ENCODE measurements at places on chromosomes 7 and 10.

GRCh38 chr10:62738916-62739315 lies 65.6 kb upstream of the ADO start:
- no peak for DNase-seq

DNA sequence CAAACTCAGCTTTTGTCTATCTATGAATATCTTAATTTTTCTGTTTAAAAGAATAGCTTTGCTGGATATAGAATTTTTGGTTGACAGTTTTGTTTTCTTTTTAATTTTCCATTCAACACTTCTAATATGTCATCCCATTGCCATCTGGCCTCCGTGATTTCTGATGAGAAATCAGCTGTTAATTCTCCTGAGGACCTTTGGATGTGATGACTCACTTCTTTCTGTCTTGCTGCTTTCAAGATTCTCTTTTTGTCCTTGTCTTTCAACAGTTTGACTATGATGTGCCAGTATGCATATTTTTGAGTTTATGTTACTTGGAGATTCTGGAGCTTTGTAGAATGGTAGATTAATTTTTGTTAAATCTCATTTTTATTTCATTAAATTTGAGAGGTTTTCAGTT lies 38.4 kb downstream of the ZNF518A start:
- DNase-seq: no peak

- DNase-seq: no peak
Observed at GRCh38 chr10:58773944-58774343, 261.3 kb downstream of the BICC1 start.

DNA sequence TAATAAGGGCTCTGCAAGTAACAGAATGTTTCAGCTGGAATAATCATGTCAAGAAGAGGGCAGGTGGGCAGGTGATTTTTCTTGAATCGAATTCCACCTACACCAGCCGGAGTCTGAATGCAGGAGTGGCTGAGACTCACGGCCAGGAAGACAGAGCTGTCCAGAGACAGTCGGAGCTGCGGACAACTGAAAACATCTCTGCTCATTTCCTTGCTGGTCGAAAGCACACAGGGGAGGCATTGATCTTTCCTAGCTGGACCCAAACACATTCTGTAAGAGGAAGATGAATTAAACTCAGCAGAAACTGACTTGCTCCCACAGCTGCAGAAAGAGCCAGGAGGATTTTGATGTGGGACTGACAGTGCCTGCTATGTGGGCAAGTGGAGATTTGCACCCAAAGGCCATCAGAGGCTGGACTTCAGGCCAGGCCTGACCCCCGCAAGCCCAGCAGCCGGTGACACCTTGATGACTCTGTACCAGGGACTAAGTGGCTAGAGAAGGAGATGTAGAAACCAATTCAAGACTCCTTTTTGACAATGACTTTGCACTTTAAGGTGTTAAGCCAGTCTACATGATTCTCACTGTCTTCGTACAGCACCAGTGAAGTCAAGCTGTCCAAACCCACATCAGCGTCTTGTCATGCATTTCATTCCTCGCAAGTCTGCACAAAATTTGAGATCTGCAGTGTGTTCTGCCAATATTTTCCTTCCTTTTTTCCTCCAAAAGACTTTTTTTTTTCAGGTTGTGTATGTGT lies 169.4 kb downstream of the TEX36 start:
- DNase-seq: no peak

GRCh38 chr7:128395748-128396147 lies 14.0 kb downstream of the IMPDH1 start:
- no peak for DNase-seq

DNA sequence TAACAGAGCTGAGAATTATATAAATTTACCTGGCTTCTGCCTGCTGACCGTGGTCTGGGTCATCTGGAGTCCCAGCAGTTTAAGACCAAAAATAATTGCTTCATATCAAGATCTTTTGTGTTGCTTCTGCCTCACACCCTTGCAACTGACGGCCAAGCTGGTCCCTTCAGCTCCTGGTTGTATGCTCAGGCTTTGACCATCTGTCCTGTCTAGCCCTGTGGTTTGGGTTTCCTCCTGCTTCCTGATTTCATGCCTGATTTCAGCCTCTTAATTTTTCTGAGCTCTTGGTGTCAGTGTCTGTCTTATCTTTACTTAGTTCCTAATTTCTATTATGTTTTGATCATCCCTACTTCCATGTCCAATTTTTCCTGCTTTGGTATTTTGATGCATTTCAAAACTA lies 87.9 kb upstream of the PLXDC2 start:
- DNase-seq: no peak

GRCh38 chr7:79376299-79377025 lies 77.0 kb downstream of the MAGI2 start:
- DNase-seq: no peak

DNA sequence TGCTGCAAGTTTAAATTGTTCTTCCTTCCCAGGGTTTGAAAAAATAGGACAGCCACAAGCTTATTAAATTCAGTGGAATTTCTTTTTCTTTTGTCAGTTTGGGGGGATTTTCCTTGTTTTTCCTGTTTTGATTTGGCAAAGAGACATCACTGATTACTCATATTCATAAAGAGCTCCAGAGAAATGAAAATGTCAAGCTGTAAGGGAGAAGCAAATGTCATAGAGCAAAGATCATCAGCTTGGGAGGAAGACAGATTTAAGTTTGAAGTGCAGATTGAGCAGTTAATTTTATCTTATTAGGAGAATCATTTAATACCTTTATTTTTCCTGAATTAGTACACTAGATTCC lies 255.8 kb upstream of the PHYHIPL start:
- DNase-seq: no peak

- DNase-seq: no peak
Observed at GRCh38 chr7:139861803-139862202, 32.7 kb downstream of the TBXAS1 start.

GRCh38 chr7:26507108-26507987 lies 215.7 kb downstream of the SNX10 start:
- no peak for DNase-seq

GRCh38 chr7:138001529-138002095 lies at the start of gene CREB3L2:
CREB3L2 (minus strand) TSS chr7:138002086; CDS start chr7:138001705, 381 bp downstream.
- peak; percentile 64 for DNase-seq

GRCh38 chr10:131742500-131742951 lies 158.3 kb upstream of the PPP2R2D start:
- no peak for DNase-seq

GRCh38 chr10:48509974-48510692 lies 94.7 kb downstream of the ARHGAP22 start:
- no peak for DNase-seq

GRCh38 chr7:117445206-117445605 lies 17.9 kb upstream of the ASZ1 start:
- DNase-seq: no peak

GRCh38 chr7:151754142-151754590 lies 122.7 kb downstream of the PRKAG2 start:
- peak; percentile 27 for DNase-seq

- DNase-seq: no peak
Observed at GRCh38 chr7:71615017-71615416, 483.1 kb downstream of the GALNT17 start.

DNA sequence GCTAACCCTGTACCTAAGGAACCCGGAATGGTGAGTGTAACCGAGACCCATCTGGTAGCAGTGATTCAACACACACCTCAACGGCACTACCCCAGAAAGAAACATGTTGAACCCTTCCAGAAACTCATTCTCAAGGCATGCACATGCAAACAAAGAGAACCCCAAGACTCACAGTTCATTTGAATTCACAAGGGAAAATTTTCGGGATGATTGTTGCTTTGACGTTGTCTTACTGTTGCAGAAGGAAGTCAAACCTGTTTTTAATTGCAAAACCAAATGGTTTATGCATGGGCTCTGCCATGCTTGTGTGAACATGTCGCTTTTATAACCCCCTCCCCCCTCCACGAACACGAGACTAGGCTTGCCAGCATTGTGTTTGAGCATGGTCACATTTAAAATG lies 539.7 kb downstream of the GATA3 start:
- DNase-seq: no peak

DNA sequence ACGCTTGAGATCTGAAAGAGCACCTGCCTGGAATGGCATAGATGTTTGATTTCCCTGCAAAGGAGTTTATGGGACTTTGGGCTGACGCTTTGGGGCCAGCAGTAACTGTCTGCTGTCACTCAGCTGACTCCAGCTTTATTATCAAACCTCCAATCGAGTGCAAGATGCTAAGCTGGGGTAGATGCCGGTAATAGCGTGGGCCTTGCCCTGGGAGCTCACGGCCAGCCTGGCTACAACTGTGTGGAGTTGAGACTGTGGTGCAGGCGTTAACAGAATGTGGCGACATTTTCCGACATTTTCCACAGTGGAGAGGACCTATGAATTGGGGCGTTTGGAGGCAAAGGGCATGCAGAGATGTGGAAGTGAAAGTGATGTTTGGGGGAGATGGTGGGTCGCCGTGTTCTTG lies 1.3 kb downstream of the CHST12 start:
- no peak for DNase-seq

- no peak for DNase-seq
Observed at GRCh38 chr10:74502963-74503608, 323.3 kb upstream of the KAT6B start.

GRCh38 chr7:77757589-77757988 lies 40.6 kb downstream of the TMEM60 start:
- no peak for DNase-seq

DNA sequence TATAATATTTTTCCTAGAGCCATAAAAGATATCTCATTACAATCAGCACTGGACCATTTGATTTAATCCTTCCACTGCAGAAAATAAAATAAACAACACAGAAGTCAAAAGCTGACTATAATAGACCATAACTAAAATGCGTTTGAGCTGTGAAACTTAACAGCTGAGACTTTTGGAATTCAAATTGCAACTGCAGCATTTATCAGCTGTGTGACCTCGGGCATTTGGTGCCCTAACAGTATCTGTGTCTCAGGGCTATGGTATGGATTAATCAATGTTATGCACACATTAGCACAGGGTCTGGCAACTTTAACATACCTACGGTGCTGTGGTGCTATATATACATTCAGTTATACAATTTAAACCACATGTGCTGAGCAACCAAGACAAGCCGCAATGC lies 160.1 kb downstream of the COL28A1 start:
- DNase-seq: no peak

DNA sequence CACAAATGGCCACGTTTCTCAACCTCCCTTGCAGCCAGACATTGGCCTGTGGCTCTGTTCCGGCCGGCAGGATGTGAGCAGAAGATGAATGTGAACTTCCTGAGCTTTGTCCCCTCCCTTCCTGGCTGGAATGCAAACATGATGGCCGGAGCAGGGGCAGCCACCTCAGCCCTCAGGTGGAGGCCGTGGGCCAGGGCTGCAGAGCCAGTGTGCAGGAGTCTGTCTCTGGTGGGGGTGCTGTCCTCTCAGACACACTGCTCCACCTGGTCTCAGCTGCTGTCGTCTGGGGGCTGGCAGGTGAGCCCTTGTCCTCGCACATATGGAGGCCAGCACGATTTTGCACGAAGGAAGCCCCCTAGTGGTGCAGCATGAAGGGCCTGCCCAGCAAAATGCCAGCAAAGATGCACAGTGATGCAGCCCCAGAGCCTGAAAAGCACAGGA lies 25.3 kb upstream of the PWWP2B start:
- peak; percentile 39 for DNase-seq

GRCh38 chr7:24829787-24830186 lies 72.5 kb upstream of the GSDME start:
- DNase-seq: no peak

- DNase-seq: peak; percentile 33
Observed at GRCh38 chr10:6058682-6059475, 3.3 kb downstream of the IL2RA start.

- no peak for DNase-seq
Observed at GRCh38 chr7:153084278-153084677, 324.7 kb downstream of the ACTR3B start.

DNA sequence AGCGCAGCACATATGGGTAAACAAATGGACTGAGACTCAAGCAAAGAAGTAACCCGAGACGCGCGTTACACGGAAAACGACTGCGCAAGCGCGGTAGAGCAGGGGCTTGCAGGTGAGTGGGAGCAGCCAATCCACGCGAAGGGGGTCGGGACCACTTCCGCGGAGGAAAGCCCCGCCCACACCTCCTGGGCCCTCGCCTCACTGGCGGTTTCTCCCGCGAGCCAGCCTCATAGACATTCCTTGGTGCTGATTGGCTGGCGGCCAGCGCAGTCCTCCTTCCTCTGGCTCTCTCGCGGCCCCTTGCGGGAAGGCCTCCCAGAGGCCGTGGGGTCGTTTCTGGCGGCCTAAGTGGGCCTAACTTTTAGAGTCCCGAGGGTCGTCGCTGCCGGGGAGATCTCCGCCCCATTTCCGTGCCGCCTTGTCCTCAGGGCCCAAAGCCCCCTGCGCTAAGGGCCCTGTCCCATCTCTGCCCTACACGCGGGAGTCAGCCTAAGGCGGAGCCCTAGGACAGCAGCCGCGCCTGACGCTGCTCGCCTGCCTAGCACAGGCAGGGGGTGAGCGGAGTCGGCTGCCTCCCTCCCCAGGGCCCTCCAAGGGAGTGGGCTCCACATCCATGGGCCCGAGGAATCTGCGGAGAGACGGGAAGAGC lies 9.1 kb upstream of the FXYD4 start:
- DNase-seq: peak; percentile 99

GRCh38 chr10:75880031-75880775 lies 448.8 kb downstream of the LRMDA start:
- no peak for DNase-seq

- DNase-seq: peak; percentile 41
Observed at GRCh38 chr10:43255634-43256431, 11.0 kb downstream of the RASGEF1A start.

DNA sequence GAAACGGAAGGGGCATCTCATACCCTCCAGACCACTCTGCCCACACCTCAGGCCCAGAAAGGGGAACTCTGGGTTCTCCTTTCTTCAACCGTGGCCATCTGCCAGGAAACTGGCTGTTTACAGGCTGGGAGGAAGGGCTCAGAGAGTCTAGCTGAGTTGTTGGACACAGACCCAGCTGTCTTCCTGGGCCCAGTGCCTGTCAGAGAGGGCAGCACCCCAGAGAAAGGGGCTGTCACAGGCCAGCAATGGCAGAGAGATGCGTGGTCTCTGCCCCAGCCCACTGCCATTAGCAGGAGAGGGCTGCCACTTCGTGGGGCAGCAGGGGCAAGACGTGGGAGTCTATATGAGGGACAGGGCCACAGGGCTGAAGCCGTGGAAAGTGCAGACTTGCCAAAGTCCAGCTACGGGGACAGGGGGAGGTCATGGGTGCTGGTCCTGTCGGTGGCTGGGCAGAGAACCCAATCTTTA lies 11.0 kb downstream of the GRID1 start:
- DNase-seq: no peak

DNA sequence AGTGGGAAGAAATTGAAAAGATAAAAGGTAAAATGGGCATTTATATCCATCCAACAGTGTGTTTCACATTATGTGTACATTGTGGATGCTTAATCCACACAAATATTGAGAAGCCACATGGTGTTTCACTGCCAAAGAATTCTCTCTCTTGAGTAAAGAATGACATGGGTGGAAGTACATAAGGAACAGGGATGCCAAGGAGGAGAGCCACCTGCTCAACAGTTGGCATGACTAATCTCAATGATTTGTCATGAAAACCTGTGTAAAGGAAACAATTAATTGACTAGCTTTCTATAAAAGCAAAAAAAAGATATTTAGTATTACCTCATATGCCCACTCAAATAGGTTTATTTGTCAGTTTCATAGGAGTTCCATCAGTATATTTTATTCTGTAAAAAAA lies 43.1 kb downstream of the MAGI2 start:
- DNase-seq: no peak
